ENCODE measurements at places on chromosomes 3 and 15.
A peak's percentile ranks its signal among the peaks of the same experiment; 100 is the strongest.

DNA sequence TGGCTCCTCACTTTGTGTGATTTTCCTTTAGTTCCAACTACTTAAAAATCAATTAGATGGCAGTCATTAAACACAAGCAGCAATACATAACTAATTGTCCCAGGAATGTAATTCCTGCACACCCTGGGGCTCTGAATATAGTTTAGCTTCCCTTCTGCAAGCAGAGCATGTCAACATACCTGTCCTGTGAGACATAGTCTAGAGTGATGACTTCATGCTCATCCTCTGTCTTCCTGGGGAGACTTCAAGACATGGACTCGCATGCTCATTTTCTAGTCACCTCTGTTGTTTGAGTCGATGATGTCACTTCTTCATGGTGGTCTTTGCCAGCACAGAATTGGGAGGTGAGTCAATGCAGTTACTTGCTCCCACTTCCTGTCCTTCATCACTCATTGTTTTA, 15.7 kb downstream of the C3orf52 start:
- DNase-seq: peak; percentile 98

DNA sequence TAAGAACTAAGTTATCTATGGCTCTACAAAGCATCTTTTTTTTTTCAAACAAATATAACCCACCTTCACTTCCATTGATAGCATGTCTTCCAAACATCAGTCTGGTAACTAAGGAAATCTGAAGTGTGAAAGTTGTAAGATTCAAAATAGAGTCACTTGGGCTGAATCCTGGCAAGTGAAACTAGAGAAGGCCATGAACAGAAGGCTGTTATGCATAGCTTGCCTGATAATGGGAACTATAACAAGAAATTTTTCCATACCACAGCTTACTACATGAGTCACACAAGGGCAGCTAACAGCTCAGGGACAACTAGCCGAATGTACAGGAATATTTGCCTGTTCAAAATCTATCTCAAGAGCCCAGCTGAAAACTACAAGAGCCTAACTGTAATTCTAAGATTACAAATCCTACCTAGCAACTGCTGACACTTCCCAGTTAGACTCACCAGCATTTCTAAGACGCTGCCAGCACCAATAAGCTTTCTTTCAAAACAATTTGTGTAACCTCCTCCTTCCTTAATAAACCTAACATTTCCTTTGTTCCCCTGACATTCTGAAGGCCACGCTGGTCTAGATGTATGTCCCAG, 1066.5 kb downstream of the PLOD2 start:
- DNase-seq: peak; percentile 65

- DNase-seq: peak; percentile 17
These were observed 101.5 kb upstream of the TGFBR2 start for GRCh38 chr3:30504939-30505338.

DNA sequence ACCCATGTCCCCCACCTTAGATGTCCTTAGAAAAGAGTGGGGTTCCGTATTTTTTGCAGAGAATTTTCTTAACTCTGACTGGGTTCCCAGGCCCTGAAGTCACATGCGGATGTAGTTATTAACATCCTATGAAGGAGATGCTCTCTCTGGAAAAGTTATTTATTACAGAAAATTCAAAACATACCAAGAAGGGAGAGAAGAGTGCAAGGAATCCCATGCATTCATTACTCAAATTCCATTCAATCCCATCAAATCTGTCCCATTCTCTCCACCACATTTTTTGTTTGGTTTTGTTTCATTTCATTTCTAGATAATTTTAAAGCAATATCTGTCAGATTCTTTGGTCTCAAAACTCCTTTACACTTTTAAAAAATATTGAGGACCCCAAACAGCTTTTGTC, 34.3 kb upstream of the ANKRD34C start:
- DNase-seq: no peak

- no peak for DNase-seq
These were observed 29.7 kb upstream of the NR2F2 start for GRCh38 chr15:96300836-96301235.

- no peak for DNase-seq
These were observed 36.2 kb downstream of the AP4E1 start for GRCh38 chr15:50944672-50945071.

DNA sequence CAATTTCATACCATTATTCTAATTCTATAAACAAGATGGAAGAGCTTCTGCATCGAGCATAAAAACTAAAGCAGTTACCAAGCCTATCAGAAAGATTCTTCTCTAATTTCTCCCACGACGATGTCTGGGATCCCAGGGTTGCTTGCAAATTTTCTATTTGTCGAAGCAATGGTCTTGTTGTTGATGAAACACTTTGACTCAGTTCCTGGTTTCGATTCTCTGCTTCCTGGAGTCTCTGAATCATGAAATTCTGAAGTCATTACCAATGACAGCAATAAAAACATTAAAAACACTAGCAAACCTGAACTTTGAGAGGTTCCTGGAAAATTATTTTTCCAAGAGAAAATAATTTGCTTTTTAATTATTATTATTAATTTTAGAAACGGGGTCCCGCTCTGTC, 18.7 kb downstream of the TMF1 start:
- peak; percentile 88 for DNase-seq

DNA sequence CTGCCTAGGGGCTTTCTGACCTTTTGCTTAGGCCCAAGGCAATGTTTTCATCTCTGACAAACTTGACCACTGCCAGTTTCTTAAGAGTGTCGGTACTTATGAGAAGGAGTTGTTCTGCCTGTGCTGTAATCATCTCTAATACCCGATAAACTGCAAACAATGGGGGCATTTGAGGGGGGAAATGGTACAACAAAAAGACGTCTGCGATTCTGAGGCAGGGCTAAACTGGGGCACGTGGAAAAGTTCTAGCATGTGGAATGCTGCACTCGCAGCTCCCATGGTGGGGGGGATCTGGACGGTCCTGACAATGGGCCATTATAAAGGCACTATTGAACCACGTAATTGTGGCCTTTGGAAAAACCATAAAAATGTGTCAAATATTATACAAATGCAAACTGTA, 73.1 kb upstream of the SAMMSON start:
- no peak for DNase-seq

- peak; percentile 92 for DNase-seq
These were observed 262.2 kb upstream of the IL12A start for GRCh38 chr3:159726231-159726964.

- peak; percentile 90 for DNase-seq
These were observed 94.8 kb downstream of the FLNB start for GRCh38 chr3:58102976-58103451.

DNA sequence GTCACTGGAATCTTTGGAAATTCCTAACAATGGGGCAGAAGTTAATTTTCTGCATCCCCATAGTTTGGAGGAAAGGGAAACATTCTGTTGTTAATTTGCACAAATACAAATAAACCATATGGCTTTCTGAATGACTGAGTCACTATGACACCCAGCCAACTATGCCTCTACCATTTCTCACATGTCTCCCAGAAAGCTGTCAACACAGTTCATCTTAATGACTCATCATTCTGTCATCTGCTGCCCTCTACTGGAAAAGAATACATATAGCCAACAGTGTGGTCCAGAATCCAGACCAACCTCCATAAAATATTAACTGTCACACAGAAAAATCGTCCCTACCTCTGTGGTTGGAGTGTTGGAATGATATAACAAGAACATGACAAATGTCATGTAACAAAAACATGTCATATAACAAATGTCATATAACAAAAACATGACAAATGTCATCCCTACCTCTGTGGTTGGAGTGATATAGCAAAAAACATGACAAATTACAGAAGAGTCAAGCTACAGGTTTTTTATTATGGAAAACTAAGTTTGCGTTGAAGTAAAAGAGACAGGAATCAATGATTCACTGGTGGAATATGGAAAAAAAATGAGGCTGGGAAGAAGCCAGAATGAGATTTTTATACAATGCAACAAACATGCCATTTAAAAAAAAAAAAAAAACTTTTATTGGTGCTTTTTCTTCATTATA, 47.7 kb upstream of the GYG1 start:
- DNase-seq: peak; percentile 91

- peak; percentile 80 for DNase-seq
These were observed 2.5 kb downstream of the NBEAL2 start for GRCh38 chr3:46981932-46982471.

- DNase-seq: no peak
These were observed 80.3 kb upstream of the PIAS1 start for GRCh38 chr15:67973846-67974245.

DNA sequence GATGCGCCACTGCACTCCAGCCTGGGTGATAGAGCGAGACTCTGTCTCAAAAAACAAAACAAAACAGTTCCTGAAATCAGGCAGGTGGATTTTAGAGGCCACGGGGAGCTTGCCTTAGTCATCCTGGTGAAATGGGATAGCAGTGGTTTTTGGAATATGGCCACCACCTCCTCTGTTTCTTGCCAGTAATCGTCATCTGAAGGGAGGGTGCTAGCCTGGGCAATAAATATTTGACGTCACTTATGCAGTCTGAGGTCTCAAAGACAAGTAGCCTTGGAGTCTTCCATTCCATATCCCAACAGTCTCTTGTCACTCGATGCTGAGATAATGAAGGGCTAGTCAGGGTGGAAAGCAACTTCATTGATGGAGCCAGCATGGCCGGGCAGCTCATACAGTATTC, 55.2 kb downstream of the KCNAB1 start:
- DNase-seq: no peak

DNA sequence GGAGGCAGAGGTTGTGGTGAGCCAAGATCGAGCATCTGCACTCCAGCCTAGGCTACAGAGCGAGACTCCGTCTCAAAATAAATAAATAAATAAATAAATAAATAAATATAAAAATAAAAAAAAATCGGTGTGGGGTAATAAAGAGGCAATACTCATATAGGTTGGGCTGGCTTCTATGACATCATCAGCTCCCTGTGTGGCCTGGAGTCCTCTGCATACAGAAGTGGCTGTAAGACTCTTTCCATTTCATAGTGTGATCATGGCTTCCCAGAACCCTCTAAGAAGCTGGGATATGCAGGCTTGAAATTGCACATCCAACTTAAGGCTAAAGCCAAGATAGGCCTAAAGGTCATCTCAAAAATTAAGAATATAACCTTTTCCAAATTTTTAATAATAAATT, 101.6 kb downstream of the ZIC4 start:
- DNase-seq: no peak

DNA sequence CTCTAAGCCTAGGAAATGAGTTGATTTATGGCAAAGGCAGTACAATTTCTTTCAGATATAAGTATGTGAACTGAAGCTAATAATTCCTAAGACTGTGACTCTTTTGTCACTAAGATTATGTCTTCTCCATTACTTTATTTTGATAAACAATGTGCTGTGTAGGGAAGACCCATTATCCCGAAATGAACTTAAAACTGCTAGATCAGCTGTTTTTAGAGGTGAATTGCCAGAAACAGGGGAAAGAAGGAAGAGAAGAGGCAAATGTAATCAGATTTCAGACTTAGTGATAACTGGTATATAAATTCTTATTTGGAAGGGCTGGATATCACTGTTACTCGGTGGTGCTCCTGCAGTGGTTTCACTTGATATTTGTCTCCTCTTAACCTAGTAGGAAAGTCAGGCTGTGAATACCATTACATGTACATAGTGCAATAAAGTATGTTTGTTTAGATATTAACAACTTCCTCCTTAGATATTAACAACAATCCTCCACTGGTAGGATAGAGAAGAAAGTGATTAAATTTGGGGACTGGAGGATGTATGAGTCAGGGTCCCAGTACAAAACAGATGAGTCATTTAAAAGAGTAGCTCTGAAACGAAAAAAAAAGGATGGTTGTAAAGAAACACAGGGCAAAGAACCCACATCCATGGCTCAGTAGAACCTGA, 338.5 kb upstream of the KCNH8 start:
- DNase-seq: no peak

DNA sequence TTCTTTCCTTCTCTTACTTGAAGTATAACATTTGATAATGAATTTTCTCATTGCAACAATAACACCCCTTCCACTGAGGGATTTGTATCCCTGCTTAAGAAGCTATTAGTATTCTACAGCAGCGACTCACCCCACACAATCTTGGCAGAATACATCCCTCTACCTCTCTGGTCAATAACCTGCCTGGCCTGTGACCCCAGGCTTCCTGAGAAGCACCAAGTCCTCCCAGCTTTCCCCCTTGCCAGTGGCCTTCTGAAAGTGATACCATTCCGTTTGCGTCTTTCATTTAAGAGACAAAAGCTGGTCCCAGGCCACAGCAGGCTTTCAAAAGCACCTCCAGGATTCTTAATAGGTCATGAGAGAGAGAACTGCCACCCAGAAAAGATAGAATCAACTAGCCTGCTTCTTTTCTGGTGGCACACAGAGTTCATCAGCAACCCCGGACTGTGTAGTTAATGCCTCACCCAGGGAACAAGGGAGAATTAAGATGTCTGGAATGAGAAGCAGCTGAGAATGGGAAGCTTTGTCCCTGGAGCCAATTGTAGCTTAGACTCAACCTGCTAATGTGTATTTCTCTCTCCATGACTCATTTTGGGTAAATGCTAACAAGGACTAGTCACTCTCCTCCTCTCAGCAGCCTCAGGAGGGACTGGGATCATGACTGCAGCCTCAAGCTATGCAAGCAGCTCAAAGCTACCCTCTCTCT, 101.0 kb upstream of the CPNE4 start:
- peak; percentile 98 for DNase-seq

- DNase-seq: no peak
These were observed 60.7 kb downstream of the SLC24A1 start for GRCh38 chr15:65682404-65682911.

DNA sequence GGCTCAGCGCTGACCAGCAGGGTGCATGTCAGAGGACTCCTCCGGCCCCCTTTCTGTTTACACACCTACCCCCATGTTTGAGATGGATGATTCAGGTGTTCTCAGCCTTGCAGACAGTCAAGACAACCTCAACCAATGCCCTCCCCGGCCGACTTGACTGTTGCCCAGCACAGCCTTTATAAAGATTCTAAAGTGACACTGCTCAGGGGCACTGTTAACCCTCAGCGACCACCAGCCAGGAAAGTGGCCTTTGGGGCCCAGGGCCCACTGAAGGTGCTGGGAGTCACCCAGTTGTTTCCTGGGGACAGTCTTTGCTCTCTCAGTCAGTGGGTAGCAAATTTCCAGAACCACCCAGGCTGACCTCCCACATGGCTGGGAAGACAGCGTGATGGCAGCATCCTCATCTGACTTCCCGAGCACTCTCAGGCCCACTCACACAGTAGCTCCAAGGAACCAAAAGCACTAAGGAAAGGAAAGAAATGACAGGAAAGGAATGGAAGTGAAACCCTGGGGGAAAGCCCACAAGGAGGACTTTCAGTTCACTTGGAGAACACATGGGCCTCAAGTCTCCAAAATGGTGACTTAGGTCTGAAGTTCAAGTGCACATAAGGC, 128.4 kb downstream of the ASB7 start:
- no peak for DNase-seq

- DNase-seq: no peak
These were observed 6.0 kb downstream of the TIPARP start for GRCh38 chr3:156680243-156680914.

DNA sequence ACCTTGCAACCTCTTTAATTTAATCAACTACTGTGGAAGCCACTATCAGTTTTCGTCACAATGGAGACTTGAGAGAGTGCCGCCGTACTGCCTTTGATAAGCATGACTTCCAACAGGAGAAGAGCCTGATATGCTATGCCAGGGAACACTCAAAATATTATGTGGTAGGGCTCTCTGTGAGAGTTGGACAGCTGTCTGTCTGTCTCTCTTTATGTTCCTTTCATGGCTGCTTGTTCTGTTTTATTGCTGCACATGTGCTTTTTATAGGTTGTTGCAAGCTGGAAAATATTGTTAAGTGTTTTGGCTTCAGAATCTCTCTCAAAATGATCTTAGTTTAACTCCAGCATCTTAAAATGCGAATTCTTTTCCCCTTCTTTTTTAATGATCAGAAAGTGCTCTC, 249.4 kb upstream of the RARB start:
- no peak for DNase-seq
